GM23338 (cell line): ENCODE measurements at places on chromosomes 2 and 18. TPM values are rescaled to one million over a fixed set of nuclear protein-coding genes. Genes with fewer than 3 reads are reported as not detected.

GRCh38 chr2:70412294-70413070 lies 110.6 kb upstream of the FAM136A start:
- DNase-seq: no peak

DNA sequence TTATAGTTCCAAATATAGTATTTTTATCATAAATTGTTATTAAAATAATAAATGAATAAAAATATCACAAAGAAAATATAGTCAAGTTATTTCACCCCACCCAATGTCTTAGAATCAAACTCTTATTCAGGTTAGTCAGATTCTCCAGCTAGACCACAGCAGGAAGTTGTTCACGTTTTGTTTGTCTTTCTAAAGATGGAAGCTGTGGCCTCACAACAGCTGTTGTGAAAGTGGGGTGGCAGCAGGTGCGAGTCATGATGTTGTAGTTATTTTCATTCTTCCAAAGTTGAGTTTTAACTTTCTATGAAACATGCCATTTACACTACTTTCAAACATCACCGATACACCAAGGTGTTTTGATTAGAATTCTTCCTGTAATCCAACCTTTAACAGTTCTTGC lies 272.9 kb downstream of the SLC8A1 start:
- no peak for DNase-seq

Gene FAM136A
- 133 and 150 TPM in 2 replicates for polyA plus RNA-seq

Gene SPP2
- not detected in 2 replicates for polyA plus RNA-seq
